ENCODE measurements at places on chromosomes 2 and 18.
A peak's percentile ranks its signal among the peaks of the same experiment; 100 is the strongest.

DNA sequence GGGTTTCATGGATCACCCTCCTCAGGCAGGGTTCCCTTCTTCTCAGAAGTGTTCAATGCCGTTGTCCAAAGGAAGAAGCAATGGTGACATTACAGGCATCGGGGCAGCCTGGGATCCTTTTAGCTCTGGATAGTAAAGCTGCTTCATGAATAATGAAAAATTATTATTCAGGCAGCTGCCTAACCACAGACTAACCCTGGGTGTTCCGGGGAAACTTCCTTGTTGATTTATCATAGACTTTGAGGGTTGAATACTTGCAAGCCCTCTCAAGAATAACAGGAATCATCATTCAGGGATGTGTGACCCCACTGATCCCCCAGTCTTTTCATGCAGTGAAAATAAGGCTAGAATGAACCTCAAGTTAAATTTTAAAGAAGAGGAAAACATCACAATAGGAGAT is 419.4 kb downstream of the MEIS1 start:
- DNase-seq = no peak

DNA sequence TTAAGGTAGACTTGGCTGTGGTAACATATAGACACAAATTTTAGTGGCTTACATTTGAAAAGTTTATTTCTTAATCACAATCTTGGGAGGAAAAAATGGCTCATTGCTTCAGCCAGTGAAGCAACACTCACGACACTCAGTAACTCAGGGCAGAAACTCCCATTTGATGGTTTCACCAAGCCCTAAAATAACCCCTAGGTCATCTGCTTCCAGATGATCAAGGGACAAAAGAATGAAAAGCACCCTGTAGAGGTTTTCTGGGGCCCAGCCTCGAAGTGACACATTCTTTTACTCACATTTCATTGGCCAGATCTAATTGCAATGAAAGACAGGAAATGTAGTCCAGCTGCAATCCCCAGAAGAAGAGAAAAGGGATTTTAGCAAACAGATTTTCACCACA is 275.9 kb downstream of the TMX3 start:
- DNase-seq = no peak

DNA sequence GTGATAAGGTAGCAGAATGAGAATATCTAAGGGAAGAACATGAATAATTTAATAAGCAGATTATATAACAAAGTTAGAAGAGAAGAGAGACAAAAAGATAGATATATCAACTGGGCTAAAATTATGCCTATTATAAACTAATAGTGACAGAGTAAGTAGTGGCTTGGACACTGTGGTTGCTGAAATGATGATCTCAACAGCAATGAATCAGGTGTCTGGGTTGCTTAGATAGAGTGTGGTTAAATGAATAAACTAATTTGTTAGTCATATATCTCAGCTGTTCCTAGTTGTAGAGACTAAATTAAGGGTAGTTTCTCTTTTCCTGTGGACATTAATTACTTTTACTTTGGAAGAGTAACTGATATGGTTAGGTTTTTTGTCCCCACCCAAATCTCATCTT is 1485.4 kb upstream of the CELF4 start:
- no peak for DNase-seq

DNA sequence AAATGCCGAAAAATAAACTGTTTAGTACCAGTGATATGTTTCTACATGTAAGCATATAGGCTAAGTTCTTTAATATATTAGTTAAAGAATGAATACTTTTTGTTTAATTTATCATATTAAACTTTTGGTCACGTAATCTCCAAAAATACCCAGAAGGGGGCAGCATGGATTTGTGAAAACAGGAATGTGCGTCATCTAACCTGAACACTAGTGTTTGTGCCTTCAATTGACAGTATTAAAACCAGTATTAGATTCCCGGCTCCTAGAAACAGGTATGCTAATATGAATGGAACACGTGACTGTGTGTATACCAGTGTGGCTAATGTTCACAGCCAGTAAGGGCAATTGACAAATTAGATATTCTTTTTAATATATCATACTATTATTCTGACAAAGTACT is 51.8 kb downstream of the WDR7 start:
- DNase-seq = peak; percentile 6

DNA sequence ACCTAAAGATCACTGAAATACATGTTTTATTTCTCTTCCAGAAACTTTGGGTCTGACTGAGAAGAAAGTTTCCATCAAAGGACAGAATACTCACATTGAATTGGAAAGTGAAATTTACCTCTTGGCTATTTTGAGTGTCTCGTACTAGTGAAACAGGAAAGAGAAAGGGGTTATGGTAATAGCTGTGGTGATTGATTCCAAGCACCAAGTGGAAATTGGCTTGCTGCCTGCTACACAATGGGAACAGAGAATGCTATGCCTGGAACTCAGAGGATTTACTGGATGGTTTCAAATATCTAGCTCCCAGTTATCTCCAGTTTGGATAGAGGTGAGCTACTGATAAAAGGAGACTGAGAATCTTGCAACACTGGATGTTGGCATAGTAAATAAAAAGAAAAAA is 492.8 kb upstream of the FSIP2 start:
- no peak for DNase-seq

DNA sequence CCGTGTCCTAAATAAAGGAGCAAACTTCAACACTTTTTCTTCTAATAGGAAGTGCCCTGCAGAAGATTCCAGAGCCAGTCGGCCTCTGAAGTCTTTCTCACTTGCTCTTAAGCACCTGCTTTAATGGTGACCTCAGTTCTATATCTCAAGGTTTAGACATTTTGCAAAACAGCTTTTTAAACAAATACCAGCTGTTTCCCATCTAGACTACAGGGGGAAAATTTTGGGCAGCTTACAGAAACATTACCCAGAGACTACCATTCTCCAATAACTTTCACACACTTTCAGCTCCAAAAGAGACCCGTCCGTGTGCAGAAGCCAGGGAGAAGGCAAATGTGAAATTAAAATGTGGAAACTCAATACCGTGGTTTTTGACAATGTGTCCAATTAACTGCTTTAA is 285.3 kb upstream of the CCDC68 start:
- no peak for DNase-seq

DNA sequence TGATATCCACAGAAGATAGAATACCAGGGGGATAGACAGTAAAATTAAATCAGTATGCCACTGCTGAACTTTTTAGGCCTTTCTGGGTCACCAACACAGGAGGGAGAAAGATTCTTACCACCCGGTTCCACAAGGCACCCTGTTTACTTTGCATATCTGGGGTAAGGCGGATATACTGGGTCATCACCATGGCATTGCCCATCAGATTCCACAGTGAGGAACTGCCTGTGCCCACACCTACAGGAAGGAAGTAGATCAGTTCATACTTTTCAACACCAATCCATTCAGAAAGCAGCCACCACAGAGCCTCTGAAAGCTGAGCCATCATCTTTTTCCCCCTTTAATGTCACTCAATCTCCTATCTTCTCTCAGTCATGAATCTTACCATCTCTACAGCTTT is 2.0 kb downstream of the LMAN2L start:
- DNase-seq = no peak

GRCh38 chr18:40159141-40160017 is 1795.7 kb upstream of the PIK3C3 start:
- DNase-seq = no peak

DNA sequence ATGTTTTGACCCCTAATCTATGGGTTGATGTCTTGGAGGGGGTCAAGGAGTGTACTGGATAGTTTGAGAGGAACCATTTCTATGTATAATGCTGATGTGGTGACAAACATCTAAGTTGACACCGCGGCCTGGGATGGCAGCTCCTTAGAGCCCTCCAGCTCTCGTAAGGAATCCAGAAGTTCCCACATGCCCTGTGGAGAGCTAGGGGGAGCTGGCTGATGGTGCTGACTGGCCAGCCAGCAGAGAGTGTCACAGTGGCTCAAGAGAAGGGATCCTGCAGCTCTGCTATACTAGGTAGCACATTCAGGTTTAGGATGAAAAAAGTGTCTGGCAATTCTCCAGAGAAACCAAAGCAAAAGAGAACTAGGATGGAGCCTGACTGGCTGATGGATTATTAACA is 842.2 kb upstream of the VRK2 start:
- no peak for DNase-seq

DNA sequence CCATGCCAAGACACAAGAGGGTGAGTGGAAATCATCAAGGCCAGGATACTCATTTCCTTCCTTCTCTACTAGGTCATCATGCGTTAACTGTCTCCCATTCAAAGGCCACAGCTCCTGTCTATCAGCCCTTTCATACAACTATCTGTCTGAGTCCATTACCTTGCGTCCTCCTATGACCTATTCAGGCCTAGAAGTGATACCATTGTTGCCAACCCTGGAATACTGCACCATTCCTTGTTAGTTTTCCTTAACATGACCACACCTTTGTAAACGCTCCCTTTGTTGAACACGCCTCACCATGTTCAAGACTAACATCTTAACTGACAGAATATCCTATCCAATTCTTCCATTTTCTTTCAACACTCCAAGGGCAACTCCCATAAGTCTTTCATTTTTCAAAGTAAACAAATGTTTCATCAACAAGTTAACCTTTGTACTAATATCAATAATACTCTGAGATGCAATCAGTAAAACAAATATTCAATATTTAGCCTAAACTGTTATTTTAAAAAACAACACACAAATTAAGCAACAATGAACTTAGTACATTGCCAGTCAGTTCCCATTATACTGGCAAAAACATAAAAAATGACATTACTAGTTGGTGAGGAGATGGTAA is 19.8 kb upstream of the LGALSL start:
- no peak for DNase-seq

GRCh38 chr2:128279009-128279408 is 39.7 kb downstream of the HS6ST1 start:
- DNase-seq = no peak

GRCh38 chr2:132779206-132779721 is 109.3 kb upstream of the LYPD1 start:
- DNase-seq = no peak

DNA sequence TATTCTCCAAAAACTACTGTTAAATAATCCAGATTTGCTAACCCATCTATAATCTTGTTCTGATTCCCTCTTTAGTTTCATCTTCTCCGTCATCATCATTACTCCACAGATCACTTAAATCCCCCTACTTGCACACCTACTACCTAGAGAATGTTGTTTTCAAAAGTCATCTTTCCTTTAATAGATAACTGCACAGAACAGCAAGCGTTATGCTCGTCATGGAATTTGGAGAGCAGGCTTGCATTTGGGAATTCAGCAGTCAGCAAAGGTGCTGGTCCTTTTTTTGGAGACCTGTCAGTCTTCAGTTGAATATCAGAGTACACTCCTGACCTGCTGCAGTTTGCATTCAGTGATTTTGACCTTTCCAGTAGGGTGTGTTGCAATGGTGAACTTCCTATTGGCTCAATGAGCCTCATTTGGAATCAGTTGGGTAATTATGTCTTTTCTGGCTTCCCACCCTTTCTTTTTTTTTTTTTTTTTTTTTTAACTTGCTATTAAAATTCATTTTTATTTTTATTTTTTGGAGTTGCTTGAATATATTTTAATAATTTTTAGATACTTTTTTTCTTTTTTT is 110.6 kb downstream of the HNRNPLL start:
- no peak for DNase-seq

DNA sequence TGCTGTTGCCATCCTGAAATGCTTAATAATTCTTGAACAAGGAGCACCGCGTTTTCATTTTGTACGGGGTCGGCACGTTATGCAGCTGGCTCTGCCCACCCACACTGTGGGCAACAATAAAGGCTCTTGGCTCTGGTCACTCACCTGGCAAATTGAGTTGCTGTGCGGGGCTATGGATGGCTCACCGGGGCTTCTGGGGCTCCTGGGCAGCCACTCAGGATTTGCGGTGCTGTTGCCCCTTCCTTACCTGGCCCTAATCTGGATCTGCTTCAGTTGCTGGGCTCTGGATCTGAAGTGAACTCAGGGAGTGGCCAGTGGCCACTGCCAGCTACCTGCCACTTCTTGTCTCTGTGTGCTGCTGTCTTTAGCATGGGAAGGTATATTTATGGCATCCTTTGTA is 22.7 kb downstream of the RHOB start:
- no peak for DNase-seq

- no peak for DNase-seq
These were observed 947.2 kb upstream of the SLC39A10 start for GRCh38 chr2:194709840-194710239.
